Activated CD8-positive, alpha-beta T cell treated with anti-CD3 and anti-CD28 coated beads for 36 hours (primary cell): ENCODE measurements at places on chromosomes 13 and 19.

DNA sequence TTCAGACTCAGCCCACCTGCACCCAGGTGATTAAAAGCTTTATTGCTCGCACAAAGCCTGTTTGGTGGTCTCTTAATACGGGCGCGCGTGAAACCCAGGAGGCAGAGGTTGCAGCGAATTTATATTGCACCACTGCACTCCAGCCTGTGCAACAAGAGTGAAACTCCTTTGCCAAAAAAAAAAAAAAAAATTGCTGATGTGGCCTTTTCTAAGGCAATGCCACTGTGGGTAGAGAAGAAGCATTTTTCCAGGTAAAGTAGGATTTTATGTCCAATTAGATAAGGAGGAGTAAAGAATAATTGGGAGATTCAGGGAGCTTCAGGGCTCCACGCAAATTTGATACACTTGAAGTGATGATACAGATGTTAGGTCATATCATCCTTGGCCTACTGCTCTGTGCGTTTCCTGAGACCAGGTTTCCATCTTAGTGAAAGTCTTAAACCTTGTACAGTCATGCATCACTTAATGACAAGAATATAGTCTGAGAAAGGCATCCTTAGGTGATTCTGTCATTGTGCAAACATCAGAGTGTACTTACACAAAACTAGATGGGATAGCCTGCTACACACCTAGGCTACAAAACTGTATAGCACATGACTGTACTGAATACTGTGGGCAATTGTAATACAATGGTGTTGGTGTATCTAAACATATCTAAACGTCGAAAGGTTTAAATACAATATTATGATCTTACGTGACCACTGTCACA lies 150.9 kb downstream of the SPRY2 start:
- no peak overlapping the region for H3K4me3 ChIP-seq
- no peaks in the 10 kb centered on the region for H3K36me3 ChIP-seq
- H3K27ac ChIP-seq, result no peak overlapping the region
- H3K4me1 ChIP-seq, result no peaks in the 10 kb centered on the region

DNA sequence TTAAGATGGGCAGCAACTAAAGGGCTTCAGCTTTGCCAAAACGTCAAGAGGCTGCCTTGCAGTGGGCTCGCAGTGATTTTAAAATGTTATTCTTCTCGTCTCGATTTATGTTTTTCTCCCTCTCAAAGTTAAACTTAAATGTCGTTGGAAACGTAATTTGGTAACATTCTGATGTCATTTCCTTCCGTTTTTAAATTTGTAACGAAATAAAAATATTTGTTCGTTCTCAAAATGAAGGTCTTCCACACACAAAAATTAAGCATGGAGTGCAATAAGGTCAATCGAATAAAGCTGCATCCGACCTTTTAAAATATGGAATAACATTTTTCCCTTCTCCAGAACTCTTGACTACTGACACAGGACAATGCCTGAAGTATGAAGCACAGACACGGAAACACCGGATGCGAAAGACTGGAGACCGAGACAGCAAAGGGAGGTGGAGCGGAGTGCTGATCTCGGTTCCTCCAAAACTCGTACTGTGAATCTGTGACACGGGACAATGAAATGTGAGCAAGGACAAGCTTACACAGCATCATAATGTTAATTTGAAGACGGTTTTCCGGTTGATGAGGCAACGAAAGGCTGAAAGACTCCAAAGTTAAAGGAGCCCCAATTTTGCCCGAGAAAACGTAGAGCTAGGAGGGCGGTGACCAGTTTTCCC lies 850 bp downstream of the MTMR6 start:
- H3K4me1 ChIP-seq, result peaks cover 37% of the 10 kb centered on the region
- H3K36me3 ChIP-seq, result peaks cover 10% of the 10 kb centered on the region
- H3K27ac ChIP-seq, result peak overlapping the region; percentile 95
- peak; percentile 51 for DNase-seq
- peak overlapping the region; percentile 93 for H3K4me3 ChIP-seq

DNA sequence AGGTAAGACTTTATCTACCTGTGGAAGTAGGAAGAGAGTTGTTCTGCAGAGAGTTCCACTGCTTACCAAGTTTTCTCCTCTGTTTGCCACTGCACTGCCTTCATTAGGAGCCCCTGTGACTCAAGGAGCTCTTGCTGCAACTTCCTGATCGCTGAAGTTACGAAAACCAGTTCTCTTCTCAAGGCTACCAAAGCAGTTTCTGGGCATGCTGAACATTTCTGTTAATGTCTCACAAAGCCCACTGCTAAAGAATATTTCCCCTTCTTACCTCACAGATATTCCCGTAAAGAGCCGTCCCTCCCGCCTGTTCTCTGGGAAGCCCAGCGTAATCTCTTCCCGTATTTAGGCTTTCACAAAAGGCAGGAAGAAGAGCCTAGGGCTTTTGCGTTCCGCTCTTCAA lies 82.6 kb upstream of the OXGR1 start:
- no peaks in the 10 kb centered on the region for H3K4me1 ChIP-seq
- H3K27me3 ChIP-seq, result peaks cover 6% of the 10 kb centered on the region
- H3K36me3 ChIP-seq, result peaks cover 3% of the 10 kb centered on the region
- DNase-seq, result no peak
- H3K4me3 ChIP-seq, result no peak overlapping the region
- H3K27ac ChIP-seq, result no peak overlapping the region

- H3K27ac ChIP-seq, result peak overlapping the region; percentile 49
- no peaks in the 10 kb centered on the region for H3K36me3 ChIP-seq
Observed at GRCh38 chr19:14333101-14333871, 48.0 kb upstream of the ADGRE5 start.

DNA sequence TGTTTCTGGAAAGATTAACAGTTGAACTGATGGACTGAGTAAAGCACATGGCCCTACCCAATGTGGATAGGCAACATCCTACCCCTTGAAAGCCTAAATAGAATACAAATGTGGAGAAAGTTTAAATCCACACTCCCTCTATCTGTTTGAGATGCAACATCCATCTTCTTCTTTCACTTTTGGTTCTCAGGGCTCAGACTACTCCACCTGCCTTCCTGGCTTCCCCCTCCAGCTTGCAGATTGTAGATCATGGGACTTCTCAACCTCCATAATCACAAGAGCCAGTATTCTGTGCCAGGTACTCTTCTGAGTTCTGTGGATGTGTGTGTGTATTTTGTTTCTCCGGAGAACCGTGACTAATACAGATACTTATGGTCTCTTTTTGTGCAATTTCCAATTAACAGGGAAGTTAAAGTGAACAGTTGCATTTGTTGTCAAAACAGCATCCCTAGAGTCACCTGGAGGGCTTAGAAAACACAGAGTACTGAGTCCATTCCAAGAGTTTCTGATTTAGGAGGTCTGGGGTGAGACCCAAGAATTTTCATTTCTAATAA lies 590.3 kb upstream of the MIR17HG start:
- H3K4me3 ChIP-seq, result no peak overlapping the region
- no peaks in the 10 kb centered on the region for H3K27me3 ChIP-seq
- H3K4me1 ChIP-seq, result no peaks in the 10 kb centered on the region
- no peak for DNase-seq
- no peaks in the 10 kb centered on the region for H3K36me3 ChIP-seq
